SHP77 treated with DMSO at 0.1 percent for 48 hours (cell line): ENCODE measurements at places on chromosomes 2 and 18.

GRCh38 chr2:182240862-182241371 is 185.9 kb downstream of the PDE1A start:
- DNase-seq = peak; percentile 60

DNA sequence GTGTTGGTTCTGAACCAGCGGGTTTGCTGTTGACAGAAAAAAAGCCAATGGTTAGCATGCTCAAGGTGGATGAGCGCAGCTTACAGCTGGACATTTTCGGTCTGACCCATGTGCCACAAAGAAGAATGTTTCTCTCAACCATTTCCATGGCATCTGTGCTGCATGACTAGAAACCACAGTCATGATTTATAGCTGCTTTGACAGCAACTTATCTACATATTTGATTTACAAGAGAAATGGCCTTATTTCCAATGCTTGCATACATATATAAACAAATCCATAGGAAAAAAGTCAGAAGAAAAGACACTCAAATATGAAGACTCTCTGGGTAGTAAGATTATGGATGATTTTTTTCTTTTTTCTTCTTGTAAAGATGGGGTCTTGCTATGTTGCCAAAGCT is 98.2 kb downstream of the DYNC1I2 start:
- no peak for DNase-seq

- no peak for DNase-seq
Measured at GRCh38 chr2:130870779-130871178, 34.1 kb downstream of the ARHGEF4 start.

DNA sequence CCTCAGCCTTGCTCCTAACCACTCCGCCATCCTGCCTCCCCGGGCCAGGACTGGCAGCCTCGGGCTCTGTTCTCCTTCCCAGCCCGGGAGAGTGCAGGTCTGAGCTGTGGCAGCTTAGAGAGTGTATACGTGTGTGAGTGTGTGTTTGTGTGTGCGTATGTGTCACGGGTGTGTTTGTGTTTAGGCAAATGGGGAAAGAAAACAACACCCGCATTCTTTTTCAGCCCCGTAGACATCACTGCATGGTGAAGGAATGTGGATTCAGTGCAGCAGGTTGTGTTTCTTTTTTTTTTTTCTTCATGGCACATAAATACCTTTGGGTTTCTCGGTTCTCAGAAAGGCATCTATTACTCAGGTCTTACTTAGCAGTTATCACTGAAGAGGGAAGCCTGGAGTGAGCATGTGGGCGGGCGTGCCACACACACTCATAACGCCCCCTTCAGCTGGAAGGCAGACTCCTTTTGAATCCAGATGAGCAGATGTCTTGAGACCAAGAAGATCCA is 44.2 kb downstream of the GLI2 start:
- DNase-seq = no peak

DNA sequence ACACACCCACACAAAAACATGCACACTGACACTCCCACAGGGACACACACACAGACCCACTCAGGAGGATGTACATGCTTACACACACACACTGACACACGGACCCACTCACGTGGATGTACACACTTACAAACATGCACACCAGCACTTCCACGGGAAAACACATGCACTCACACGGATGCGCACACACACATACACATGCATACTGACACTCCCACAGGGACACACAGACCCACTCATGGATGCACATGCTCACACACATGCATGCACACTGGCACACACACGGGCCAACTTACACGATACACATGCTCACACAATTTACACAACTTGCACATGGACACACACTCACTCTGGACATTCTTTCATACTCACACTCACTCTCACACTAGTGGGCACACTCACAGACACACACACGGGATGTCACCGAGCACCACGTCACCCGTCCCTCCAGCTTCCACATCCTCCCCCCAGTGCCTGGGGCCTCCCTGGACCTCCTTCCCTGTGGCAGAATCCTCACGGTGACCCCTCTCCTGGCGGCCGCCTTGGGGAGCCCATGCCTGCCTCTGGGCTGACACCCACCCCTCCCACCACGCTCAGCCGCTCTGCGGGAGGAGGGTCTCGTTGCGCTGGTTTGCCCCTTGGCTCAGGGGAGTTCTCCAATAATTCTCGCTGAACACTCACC is 58.5 kb downstream of the TWIST2 start:
- DNase-seq = no peak

DNA sequence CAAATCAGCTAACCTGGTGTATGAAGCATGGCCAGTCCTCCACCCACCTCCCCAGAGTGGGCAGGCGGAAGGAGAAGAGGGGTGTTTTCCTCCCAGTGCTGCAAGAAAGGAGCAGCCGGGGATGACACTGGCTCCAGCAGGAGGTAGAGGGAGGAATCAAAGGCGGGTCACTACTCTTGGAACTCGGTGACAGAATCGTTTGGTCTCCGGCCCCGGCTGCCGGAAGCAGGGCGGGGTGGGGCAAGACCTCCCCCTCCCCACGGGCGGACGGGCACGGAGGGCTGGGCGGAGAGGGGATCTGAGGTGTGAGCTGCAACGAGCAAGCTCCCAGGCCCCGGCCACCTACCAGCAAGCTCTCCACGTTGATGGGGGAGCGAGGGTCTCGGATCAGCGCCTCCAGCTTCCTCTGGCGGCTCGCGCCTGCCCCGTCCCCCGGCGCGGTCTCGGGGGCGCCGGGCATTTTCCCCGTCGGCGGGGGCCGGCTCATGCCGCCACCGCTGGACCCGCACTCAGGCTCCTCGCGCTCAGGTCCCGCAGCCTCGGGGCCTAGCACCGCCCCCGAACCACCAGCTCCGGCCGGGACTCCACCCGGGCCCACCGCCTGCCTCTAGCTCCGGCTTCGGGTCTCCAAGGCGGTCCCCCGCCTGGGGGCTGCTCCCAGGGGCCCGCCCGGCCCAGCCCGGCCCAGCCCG is 640 bp downstream of the ROCK2 start:
- peak; percentile 55 for DNase-seq

DNA sequence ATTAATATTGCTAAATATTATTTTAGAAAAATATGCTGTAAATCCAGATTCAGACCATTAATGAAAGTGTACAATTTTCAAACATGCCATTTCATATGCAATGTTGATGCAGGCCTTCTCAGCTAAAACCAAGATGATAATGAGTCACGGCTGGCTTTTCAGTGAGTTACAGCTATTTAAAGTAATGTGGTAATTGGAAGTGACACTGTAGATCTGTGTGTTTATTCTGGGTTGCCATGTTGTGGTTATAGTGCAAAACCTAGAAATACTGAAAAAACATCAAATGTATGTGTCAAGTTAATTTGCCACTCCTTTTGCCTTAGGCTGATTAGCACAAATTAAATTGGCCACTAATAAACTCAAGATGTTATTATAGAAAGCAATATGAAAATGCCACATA is 506.6 kb downstream of the ERBB4 start:
- no peak for DNase-seq

DNA sequence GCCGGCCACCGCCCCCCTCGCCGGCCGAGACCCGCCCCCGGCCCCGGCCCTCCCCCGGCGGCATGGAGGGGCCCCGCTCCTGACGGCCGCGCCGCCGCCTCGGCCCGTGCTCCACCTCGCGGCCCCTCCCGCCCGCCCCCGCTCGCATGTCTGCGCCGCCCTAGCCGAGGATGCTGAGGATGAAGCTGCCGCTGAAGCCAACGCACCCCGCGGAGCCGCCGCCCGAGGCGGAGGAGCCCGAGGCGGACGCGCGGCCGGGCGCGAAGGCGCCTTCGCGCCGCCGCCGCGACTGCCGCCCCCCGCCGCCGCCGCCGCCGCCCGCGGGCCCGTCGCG is 397 bp downstream of the ZCCHC2 start:
- DNase-seq = no peak

DNA sequence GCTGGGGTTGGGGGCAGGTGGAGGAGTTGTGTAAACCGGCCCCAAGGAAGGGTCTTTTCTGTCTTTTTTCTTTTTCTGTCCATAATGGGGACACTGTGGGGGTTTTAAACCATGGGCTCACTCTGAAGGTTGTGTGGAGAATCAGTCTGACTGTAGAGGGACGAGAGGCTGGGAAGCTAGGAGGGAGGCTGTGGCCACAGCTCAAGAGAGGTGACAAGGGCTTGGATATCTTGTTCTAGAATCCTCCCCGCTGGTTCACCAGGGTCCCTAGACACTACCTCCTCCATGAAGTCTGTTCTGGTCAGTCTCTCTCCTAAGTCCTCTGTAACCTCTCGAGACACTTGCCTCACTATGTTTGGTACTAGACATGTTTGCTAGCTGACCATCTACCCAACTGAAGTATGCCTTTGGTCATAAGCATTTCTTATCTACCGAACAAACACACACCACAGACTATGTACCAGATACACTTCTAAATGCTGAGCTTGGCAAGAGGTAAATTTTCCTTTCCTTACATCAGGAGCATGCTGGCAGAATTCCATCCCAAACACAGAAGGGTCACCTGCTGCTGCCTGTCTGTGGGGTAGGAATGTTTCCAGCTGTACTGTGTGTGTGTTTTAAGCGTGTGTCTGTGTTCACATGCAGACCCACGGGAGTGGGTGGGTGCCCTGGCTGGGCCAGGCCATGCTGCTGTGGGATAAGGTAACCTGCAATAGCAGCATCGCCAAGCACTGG is 69.6 kb upstream of the MGAT4A start:
- no peak for DNase-seq

DNA sequence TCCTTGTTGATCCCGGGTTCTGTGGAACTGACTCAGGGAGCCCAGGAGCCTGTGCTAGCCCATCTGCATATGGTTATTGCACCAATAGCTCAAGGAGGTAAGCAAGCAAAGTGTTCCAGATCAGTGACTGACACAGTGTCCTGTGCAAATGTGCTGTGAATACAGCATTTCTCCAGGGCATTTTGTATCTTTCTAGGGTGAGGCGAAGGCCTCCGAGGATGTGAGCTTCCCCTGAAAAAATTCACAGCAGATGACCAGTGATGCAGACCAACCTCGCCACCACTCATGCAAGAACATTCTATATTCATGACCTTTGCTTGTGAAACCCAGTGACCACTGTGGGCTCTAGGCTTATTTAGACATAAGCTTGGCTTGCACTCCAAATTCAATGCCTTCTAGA is 15.2 kb upstream of the NT5DC4 start:
- DNase-seq = no peak
